ENCODE measurements at places on chromosomes 3 and 15.

- no peak for DNase-seq
Observed at GRCh38 chr15:84755736-84756527, 7.5 kb downstream of the ZNF592 start.

- no peak for DNase-seq
Observed at GRCh38 chr3:64921281-64922065, 233.7 kb upstream of the ADAMTS9 start.

DNA sequence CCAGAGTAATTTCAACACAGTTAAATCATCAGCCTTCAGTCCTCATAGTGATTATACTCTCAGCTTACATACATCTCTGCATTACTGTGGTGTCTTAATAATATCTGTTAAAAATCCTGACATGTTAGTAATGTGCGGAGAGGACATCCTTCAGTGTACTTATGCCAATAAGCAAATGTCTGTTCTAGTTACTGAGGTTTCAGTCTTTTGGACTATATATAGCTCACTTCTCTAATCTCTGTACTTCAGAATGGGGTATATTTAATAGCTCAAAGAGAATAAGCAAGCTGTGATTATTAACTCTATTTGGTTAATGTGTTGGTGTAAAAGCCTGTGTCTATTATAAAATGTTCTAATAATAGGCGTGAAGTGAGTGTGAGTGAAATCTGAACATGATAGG lies 28.9 kb upstream of the OSTN start:
- DNase-seq: no peak

DNA sequence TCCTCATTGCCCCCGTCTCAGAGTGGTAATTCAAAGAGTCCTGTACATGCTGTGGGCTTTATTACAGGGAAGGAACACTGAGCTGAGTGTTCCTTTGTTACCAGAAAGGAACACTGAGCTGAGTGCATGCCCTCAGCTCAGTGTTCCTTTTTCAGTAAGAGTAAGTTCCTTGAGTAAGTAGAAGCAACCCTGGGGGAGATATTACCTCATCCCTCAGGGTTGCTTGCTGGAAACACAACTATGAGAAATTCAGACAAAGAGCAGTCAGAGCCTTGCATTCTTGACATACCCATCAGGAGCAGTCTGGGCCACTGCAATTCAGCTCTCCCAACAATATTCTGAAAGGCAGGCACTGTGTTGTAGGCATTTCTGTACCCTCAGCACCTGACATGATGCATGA lies 17.0 kb downstream of the CHRM5 start:
- no peak for DNase-seq

- no peak for DNase-seq
Observed at GRCh38 chr3:126654571-126655383, at the start of gene TXNRD3. TXNRD3 (minus strand) TSS chr3:126655124.

GRCh38 chr3:142027300-142027699 lies 122.0 kb downstream of the TFDP2 start:
- no peak for DNase-seq

Data from effector memory CD4-positive, alpha-beta T cell (primary cell).